ENCODE measurements at places on chromosomes 6 and 20. TPM values are rescaled to one million over a fixed set of nuclear protein-coding genes. Genes with fewer than 3 reads are reported as not detected.

The CLIC5 gene
- total RNA-seq: 5.1 TPM

The SMLR1 gene
- total RNA-seq: not detected

The GJA10 gene
- total RNA-seq: not detected

The EFHC1 gene
- 76.0 TPM for total RNA-seq

The RAET1E gene
- total RNA-seq: 1.0 TPM

The ARMH2 gene
- not detected for total RNA-seq

The IL17A gene
- total RNA-seq: not detected

The TNFRSF6B gene
- total RNA-seq: 1.1 TPM

The IPCEF1 gene
- total RNA-seq: 9.4 TPM

The RPN2 gene
- 233 TPM for total RNA-seq

The CENPQ gene
- 11.6 TPM for total RNA-seq

The SCRT2 gene
- total RNA-seq: 0.40 TPM

The LY86 gene
- total RNA-seq: 7.8 TPM

The RBM39 gene
- total RNA-seq: 441 TPM

The IMPG1 gene
- 0.11 TPM for total RNA-seq

The EIF6 gene
- total RNA-seq: 56.2 TPM

The SLC32A1 gene
- total RNA-seq: 18.5 TPM

The PRKN gene
- 9.5 TPM for total RNA-seq

The KCNK16 gene
- not detected for total RNA-seq

The SLC2A4RG gene
- total RNA-seq: 51.0 TPM

The MPIG6B gene
- not detected for total RNA-seq

The GLP1R gene
- 0.61 TPM for total RNA-seq

The HLA-F gene
- 8.9 TPM for total RNA-seq

The MDFI gene
- 40.6 TPM for total RNA-seq

The ZSCAN26 gene
- 27.2 TPM for total RNA-seq

The COL10A1 gene
- 0.66 TPM for total RNA-seq

The HS3ST5 gene
- 4.1 TPM for total RNA-seq

The MOG gene
- 22.6 TPM for total RNA-seq

The CRIP3 gene
- 5.7 TPM for total RNA-seq

The CD24 gene
- 285 TPM for total RNA-seq

The PTGIS gene
- 18.4 TPM for total RNA-seq

The CDH26 gene
- 5.0 TPM for total RNA-seq

The GRM1 gene
- 3.3 TPM for total RNA-seq

The WFDC5 gene
- total RNA-seq: not detected

The BMP5 gene
- total RNA-seq: 34.5 TPM

The PDYN gene
- total RNA-seq: 11.0 TPM

The DCDC2 gene
- total RNA-seq: 2.4 TPM

The CAP2 gene
- total RNA-seq: 17.5 TPM

The GNAS-AS1 gene
- 0.30 TPM for total RNA-seq

The MICA gene
- 23.6 TPM for total RNA-seq

The MICB gene
- 2.8 TPM for total RNA-seq

The UBE2C gene
- 7.1 TPM for total RNA-seq

The AARS2 gene
- 11.5 TPM for total RNA-seq

The SHLD1 gene
- total RNA-seq: 9.0 TPM

The WFDC10A gene
- total RNA-seq: not detected

The PCIF1 gene
- 13.0 TPM for total RNA-seq
